AG10803 (cell line): ENCODE measurements at places on chromosomes 11 and 22.

GRCh38 chr11:2092464-2092910 lies 46.7 kb downstream of the IGF2 start:
- no peak for DNase-seq

- DNase-seq = no peak
Measured at GRCh38 chr11:92179017-92179670, 45.5 kb upstream of the FAT3 start.

DNA sequence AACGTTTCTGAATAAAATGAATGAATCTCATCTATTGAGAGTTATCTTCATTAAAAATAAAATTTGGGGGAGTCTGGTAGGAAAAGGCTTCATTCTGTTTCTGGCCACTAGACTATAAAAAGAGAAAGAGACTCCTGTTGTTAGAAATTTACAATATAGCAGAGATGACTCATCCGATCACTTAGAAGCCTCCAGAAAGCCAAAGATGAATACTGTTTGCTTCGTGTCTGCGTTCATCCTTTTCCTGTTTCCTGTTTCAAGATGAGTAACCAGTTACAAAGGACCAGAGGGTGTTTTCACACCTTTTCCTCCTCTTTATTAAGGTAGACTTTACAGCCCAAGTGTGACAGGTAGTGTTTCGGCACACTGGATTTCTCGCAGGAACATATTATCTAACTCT lies 1120.7 kb downstream of the LRRC4C start:
- peak; percentile 49 for DNase-seq

GRCh38 chr11:26726960-26727359 lies 5.1 kb upstream of the SLC5A12 start:
- no peak for DNase-seq

GRCh38 chr11:69366591-69366990 lies 72.6 kb downstream of the MYEOV start:
- no peak for DNase-seq

- no peak for DNase-seq
Measured at GRCh38 chr22:45242778-45243191, 2.1 kb upstream of the KIAA0930 start.

GRCh38 chr11:117717485-117718314 lies 79.3 kb downstream of the DSCAML1 start:
- no peak for DNase-seq

GRCh38 chr11:128629516-128630106 lies 42.3 kb upstream of the ETS1 start:
- DNase-seq = peak; percentile 8

- peak; percentile 62 for DNase-seq
Measured at GRCh38 chr22:31295831-31296657, 3.8 kb upstream of the PIK3IP1 start.

DNA sequence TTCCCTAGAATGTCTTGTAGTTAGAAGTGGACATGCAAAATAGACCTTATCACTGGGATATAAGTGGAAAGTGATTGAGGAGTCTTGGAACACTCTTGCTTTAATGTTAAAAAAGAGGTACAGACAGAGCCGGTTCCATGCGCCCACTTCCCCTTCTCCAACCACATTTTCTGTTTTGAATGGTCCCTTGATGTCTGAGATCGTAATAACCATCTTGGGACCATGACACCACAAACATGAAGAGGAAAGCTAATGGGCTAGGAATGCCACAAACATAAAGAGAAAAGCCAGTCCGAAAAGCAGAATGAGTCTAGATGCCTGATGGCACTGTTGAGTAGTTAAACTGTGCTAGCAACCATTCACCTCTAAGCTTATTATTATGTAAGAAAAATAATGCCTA lies 54.8 kb upstream of the SPON1 start:
- no peak for DNase-seq

DNA sequence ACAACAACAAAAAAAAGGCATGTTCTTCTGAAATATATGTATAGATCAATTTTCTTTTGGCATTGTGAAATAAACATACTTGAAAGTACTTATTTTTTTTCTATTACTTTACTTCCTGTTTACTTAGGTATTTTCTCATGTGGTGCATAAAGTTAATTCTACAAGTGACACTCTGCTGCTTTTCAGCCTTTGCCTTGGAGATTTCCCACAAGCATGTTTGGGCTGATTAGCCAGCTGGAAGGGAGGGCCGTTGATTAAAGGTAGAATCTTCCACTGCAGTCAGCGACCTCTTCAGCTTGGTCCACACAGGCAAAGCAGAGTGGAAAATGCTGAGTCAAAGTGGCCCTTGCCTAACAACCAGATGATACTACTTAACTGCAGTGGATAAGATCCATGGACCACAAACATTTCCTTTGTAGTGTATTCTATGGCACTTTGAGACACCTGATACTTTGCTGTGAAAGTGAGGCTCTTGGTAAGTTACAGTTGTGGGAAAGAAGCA lies 176.0 kb downstream of the ARHGAP42 start:
- peak; percentile 93 for DNase-seq

DNA sequence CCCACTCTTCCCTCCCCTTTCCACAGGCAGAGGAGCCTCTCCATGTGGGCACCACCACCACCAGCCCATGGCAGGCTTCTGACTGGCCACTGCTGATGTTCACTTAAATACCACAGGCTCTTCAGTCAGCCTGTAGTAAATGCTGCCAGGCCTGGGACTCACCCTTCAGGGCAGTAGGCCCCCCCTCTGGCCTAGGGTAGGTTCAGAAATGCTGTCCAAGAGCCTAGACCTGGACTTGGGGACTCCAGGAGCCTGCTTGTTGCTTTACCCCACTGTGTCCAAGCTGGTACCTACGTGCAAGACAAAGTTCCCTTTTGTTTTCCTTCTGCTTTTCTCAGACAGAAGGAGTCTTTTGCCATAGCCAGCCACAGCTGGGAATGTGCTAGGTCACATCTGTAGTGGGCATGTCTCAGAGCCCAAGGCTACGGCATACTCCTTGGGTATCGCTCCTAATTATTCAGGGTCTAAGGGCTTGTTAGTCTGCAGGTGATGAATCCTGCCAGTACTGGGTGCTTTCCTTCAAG lies 38.6 kb downstream of the TMEM135 start:
- DNase-seq = no peak

GRCh38 chr11:26719998-26720397 lies 1.9 kb downstream of the SLC5A12 start:
- DNase-seq = no peak

DNA sequence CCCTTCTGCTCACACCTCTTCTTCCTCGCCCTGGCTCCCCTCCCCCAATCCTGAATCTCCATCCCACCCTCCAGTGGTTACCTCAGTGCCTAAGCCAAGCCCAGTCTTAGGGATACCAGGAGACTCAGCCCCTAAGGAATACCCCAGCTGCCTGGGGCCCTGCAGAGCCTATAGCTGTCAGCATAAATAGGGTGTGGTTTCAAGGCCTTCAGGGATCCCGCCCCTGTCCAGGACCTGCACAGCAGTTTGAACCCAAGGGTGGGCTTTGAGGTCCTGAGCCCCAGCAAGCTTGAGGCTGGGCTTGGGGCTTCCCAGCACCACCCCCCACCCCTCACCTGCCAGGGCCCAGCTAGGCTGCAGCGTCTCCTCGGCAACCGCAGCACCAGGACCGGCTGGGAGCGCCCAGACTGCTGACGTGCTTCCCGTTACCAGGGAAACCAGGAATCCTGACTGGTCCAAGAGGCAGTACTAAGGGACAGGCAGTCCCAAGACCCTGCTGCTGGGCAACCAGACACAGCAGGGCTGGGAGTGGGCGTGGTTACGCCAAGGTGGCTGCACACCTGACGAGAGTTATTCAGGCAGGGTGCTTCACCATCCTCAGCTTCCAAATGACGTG lies 13.7 kb downstream of the APBB1 start:
- DNase-seq = no peak

GRCh38 chr11:113675003-113675561 lies 31.0 kb downstream of the TMPRSS5 start:
- peak; percentile 91 for DNase-seq

DNA sequence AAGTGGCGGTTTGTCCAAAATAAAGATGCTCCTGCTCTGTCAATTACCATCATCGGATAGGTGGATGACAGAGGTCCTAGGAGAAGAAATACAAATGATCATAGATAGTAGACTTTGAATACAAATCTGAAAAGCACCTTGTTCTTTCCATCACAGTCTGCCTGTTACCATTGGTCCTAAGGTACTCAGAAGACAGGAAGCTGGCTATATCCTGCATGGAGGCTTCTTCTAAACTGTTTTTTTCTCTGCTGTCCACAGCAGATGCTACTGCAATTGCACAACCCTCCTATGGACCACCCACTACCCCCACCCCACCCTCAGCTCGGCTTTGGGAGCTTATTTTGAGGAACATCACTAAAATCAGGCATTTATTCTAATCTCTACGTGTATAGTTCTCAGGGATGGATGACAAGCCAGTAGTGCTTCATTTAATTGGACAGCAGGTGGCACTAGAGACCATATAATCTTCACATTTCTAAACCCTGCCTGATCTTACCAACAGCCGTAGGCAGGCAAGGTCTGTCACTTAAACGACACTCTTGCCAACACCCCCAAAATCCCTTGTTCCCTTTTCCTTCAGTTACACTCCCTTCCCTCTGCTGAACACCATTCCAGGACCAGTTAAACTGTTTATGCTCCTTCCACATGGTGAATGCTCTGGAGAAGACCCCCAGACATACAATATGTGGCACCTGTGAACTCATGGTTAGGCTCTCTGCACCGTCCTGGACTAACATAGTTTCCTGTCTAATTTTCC lies 6.6 kb upstream of the PTS start:
- DNase-seq = peak; percentile 77

DNA sequence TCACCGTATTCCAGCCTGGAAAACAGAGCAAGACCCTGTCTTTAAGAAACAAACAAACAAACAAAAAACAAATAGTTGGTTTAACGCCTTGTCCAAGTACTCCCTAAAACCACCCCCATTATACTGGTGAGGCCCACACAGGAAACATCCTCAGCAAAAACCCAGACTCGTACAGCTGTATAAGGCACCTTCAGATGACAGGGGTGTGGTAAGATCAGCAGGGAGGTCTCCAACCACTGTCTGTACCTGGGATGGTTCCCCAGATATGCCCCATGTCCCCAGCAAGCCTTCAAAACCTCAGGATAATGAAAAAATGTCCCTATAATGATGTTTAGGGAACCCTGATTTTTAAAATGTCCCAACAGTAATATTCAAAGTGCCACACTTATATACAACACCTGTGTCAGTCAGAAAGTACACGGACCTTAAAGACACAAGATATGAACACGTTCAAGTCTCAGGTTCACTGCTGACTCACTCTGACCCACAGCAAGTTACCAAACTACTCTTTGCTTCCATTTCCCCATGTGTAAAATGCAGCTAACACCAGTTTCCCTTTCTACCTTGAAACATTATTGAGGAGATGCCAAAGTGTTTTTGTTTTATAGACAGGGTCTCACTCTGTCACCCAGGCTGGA lies 9.3 kb downstream of the SF3A1 start:
- DNase-seq = no peak

DNA sequence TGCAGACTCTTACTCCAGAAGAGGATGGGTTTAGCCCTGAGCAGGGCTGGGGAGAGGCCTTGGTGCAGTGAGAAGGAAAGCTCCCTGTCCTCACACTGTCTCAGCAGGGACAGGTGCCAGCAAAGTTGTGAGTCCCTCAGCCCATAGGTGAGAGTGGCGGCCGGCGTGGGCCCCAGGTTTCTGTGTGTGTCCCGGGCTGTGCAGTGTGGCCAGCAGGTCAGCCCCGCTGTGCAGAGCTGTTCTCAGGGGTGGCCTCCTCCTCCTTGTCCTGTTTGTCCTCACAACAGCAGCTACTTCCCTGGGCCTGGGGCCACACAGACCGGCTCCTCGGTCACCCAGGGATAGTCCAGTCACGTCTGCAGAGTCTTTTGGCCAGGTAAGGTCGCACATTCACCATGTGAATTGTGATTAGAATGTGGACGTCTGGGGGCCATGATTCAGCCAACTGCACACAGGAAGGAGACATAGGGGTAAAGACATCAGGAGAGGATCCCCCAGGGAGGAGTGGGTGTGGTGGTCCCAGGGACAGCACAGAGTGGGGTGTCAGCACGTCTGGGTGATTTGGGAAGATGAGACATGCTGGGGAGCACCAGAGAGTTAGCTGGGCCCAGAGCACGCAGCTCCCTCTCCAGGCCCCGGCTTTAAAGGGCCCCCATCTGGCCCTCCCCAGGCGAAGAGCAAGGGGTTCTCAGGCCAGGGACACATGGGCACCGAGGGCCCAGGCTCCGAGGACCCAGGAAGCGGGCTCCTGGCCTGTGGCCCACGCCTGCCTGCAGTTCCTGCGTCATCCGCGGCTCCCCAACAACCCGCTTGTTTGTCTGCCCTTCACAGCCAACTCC lies 81.6 kb downstream of the MYEOV start:
- DNase-seq = no peak

DNA sequence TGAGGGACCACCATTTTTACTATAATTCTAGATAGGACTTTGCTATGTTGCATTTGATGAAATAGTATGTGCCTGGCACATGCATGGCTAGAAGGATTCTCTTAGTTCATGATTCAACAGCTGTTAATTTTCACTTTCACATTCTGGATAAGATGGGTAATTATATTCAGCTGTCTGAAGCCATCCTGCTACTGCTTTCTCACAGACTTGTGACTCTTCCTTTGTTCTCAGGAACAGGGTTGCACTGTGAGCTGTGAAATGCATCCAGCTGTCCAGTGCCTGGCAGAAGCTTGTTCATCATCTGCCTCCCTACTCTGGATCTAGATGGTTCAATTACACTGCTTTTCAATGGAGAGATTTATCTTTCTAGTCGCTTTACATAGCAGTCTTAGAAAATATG lies 610.1 kb upstream of the ANO5 start:
- DNase-seq = no peak

GRCh38 chr11:82004537-82005213 lies 729.0 kb downstream of the FAM181B start:
- no peak for DNase-seq

GRCh38 chr11:21492931-21493330 lies 700.0 kb upstream of the ANO5 start:
- no peak for DNase-seq

- peak; percentile 54 for DNase-seq
Measured at GRCh38 chr11:103637295-103637694, 399.1 kb upstream of the DDI1 start.

GRCh38 chr22:38464992-38465672 lies 2.8 kb upstream of the KDELR3 start:
- DNase-seq = no peak

DNA sequence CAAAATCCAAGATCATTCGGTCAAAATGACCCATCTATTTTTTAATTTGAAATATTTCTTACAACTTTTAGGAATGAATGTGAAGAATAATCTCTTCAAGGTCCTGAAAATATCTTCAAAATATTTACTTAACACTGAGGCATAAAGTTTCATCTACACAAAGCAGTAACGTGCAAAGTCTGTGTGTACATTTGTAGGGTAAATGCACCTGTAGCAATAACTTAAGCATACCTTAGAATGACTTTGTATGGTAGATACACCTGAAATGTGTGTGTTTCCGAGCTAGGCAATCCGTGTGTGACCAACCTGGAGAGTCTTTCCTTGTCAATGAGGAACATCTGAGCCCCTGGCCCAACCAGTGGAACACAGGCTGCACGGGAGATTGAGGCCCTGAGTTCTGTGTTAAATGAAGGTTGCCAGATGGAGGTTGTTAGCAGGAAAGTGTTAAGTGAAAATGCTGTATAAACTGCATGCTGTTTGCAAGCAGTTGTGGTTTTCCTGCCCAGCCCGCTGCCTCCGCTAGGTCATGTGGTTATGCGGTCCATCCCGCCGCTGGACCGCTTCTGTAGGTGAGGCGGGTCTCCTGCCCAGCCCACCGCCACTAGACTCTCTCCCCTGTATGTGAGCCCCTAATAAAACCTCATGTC lies 7.6 kb upstream of the CTR9 start:
- DNase-seq = no peak
